ENCODE measurements at places on chromosomes 5 and 9. TPM values are rescaled to one million over a fixed set of nuclear protein-coding genes. Genes with fewer than 3 reads are reported as not detected.

MED22 gene
- total RNA-seq = 25.9 TPM

TNC gene
- 0.59 TPM for total RNA-seq

SPAG8 gene
- total RNA-seq = 0.76 TPM

KCNV2 gene
- not detected for total RNA-seq

OTP gene
- total RNA-seq = 0.13 TPM

SELENOP gene
- total RNA-seq = 0.49 TPM

IL33 gene
- total RNA-seq = not detected

SPRY4 gene
- 9.7 TPM for total RNA-seq

SAPCD2 gene
- 22.7 TPM for total RNA-seq

CCL27 gene
- total RNA-seq = not detected

DOLPP1 gene
- 16.6 TPM for total RNA-seq

CEL gene
- 0.58 TPM for total RNA-seq

FOXD4 gene
- total RNA-seq = 0.44 TPM

PIP5KL1 gene
- 1.3 TPM for total RNA-seq

TERT gene
- 2.5 TPM for total RNA-seq

YTHDC2 gene
- total RNA-seq = 5.1 TPM

LECT2 gene
- total RNA-seq = not detected

NTMT1 gene
- 95.0 TPM for total RNA-seq

FAM221B gene
- not detected for total RNA-seq

TLE4 gene
- total RNA-seq = 12.7 TPM

CLINT1 gene
- total RNA-seq = 58.0 TPM

TMEM252 gene
- total RNA-seq = not detected

FRMD3 gene
- total RNA-seq = 6.2 TPM

Data from A549 treated with GW870086 at 1 μM for 4 hours (cell line).